Activated naive CD8-positive, alpha-beta T cell treated with anti-CD3 and anti-CD28 coated beads for 36 hours (primary cell): ENCODE measurements at places on chromosomes 2 and 18.

DNA sequence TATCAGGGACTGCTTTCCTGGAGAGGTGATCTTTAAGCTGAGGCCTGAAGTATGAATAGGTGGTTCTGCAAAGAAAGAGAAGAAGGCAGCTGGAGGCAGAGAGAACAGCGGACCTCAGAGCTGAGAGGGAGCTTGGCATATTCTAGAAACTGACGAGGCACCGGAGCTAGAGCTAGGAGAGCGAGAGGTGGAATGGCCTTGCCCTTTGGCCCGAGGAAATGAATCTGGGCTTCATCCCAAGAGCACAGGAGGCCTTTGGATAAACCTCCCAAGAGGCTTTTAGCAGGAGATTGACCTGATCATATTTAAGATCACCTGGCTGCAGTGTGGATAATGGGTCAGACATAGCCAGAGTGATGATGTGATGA lies 7.9 kb downstream of the DYSF start:
- DNase-seq, result no peak

GRCh38 chr18:27094621-27095020 lies 90.5 kb downstream of the CHST9 start:
- DNase-seq, result no peak

DNA sequence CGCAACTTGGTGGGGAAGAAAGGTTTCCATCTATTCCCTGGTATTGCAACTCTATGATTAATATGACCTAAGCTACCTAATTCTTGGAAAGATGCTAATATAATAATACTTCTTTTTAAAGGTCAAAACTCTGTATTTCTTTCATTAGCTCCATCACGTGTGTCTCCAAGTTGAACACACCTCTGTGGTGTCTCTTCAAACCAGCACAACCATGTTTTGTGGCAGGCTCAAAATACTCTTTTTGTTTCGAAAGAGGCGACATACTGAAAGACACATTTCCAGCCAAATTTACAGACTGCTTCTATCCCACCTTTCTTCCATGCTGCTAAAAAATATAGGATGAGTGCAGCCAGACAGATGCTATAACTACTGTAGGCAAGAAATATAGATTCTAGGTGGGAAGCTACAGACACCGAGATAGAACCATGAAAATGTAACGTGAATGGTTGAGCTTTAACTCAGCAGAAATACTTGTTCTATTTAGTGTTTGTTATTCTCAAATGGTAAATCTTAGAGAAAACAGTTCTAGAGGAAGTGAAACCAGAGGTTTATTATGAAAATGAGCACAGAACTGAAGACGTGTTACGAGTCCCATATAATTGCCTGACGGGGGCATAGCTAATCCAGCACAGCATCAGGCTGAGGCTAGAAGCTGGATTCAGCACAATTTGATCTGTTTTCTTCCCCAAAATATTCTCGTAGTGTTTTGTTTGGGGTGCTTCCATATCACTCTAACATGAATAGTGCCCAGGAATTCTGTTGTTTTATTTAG lies 991.5 kb upstream of the FANCL start:
- DNase-seq, result no peak

DNA sequence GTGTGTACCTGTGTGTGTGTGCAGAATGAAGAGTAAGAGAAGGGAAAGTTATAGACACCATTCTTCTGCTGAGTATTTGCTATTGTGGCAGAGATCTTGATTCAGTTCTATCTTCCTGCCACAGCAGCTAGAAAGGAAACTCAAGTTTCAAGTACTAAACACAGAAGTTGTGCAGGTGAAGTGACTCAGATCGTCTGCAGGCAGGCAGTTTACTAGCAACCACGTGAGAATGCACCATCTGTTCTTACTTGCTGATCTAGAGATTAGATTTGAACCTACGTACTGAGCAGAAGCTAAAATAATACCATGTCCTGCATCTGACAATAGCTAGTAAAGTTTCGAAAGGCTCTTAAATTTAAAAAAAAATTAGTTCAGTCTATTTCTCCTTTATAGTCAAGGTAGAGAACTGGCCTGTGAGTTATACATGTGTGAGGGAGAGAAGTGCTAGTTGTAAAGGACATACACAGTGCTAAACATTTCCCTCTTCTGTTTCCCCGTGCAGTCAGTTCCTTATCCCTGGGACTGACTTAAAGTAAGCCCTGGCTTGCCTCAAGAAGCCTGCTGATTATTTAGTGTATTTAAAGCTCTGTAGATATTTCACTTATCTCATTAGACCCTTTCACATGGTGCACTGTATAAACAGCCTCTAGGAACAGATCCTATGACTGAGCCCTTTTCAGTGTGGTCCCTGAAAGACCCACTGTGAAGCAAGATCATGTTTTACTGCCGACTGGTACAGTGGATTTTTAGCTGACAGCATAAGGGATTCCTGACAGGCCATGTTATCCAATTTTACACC lies 45.0 kb downstream of the SLC38A11 start:
- no peak for DNase-seq

DNA sequence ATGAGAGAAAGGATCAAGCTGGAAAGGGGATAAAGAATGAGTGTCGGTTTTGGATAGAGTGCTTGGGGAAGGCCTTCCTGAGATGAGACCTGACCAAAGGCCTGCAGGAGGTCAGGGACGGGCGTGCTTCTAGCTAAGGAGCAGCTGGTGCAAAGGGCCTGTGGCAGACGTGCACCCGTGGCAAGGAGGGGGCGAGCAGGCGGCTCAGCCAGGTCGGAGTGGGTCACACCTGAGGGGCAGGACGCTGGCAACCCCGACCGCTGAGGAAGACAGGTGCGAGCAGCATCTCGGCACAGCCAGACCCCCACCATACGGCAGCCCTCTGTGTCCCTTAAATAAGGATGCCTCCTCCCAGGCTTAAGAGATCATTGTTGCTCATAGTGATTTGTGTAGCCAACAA lies 48.1 kb downstream of the ODC1 start:
- DNase-seq, result no peak

- no peak for DNase-seq
These were observed 63.1 kb downstream of the PARD3B start for GRCh38 chr2:204608237-204608939.

DNA sequence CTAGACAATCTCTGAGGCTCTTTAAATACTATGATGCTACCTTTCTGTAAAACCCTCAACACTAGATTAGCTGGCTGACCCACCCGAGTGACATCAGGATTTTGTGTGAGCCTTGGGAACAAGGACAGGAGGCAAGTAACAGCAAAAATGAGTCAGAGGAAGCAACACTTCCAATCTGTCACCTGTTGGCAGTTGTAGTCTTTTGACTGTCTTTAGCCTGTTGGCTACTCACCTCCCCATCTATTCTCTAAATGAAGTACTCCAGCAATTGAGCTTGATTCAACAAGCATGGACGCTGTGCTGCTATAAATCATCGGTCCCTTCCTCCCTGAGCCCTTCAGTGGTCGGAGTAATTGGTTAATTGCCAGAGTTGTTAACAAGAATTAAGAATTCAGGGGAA lies 898.7 kb downstream of the BCL11A start:
- no peak for DNase-seq

DNA sequence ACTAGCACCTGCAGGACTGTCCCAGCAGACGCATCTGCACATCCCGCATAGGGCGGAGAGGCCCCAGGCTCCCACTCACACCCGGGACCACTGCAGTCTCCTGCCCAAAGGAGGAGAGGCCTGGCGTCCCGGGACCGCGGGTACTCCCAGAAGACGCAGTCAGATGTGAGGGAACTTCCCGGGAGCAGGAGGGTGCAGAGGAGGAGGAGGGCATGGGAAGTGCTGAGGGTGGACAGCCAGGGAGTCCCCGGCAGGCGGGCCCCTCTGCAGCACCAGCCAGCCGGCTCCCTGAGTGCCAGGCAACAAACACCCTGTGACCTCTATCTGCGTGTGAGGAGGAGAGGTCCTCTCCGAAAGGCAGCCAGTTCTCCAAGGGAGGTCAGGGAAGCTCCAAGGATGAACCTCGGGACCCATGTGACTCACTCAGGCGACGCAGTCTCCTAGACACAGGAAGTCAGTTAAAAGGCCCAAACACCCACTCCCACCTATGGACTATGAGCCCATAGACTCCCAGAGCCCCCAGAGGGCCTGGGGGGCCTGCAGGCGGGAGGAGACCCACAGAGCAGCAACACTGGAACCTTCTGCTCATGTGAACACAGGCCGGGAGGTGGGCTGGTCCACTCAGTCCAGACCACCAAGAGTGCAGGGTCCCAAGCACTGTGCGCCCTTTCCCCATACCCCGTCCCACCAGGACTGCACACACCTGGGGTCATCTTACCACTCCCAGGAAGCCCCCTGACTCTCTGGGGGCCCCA lies 4.2 kb downstream of the PXDN start:
- DNase-seq, result no peak

DNA sequence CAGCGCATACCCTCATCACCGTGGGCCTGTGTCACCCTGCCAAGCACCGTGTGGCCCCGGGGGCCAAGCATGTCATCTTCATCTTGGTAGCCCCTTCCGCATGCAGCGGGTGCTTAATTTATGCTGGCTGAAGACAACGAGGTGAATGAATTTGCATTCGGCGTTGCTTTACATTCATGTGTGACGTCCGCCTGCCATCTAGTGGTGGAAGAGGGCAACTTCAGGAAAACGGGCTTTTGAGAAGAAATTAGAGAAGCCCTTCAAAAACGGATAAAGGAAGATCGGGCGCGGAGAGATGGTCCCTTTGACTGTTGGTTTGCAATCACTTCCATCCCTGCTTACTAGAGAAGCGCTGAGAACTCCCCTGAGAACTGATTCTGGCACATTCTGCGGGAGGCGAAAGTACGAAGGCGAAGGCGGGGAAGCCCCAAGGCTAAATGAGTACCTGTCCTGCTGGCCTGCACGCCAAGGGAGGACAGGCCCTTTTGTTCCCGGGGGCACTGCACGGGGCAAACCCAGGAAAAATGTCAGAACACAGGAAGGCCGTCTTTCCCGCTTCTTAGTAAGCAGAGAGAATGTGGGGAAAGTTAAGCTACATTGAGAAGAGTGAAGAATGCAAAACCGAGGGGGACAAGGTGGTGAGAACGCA lies 145.9 kb downstream of the ZNF516 start:
- peak; percentile 54 for DNase-seq

- DNase-seq, result no peak
These were observed 263.9 kb downstream of the FIGN start for GRCh38 chr2:163471947-163472346.

GRCh38 chr2:118580651-118581050 lies 266.8 kb downstream of the EN1 start:
- DNase-seq, result no peak

DNA sequence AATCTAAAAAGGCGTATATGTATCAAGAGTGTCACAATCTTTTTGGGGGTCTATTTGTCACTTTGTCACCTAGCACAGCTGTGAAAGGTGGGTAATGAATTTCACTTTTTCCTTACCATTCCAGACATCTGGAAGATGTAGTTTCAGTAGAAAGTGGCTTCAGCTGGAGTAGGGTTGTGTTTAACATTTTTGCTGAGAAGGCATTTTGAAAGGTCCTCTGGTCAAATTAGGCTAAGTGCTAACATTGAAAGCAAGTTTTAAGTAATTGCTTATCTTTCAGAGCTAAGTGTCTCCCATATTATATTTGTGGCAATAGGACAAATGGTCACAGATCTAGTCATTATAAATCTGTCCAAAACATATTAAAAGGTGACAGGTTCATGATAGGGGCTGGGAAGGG lies 542.1 kb upstream of the SPHKAP start:
- DNase-seq, result no peak

DNA sequence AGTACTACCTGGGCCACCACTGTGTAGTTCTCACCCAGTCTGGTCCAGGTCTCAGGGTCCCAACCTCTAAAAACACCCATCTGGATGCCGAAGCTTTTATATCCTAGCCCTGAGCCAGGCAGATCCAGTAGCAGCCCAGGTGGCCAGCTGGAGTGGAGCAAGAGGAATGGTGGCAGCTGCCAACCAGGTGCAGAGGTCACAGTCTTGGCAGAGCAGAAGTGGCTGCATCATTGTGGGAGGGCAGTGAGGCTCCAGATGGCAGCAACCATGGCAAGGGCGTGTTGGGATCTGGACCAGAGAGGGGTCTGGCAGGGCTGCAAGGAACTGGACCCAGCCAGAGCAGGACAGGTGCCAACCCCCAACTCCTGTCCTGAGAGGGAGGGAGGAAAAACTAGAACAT lies 72.2 kb upstream of the AGAP1 start:
- no peak for DNase-seq

- DNase-seq, result no peak
These were observed 24.0 kb downstream of the CFAP210 start for GRCh38 chr2:169670215-169670651.

DNA sequence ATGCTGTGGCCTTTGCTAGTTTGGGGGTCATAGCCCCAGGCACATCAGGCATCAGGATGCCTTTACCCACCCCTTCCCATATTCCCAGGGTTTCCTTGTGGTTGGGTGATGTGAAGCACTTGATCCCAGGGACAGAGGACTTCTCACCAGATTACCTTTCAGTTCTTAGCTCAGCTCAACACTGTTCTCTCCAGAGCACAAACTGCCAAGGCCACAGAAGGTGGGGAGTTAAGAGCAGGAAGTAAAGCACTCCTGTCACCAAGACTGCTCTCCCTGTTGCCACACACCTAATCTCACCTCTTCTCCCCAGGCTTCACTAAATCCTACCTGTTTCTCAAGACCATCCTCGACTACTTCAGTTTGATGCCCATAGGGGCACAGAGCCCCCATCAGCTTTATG lies 25.9 kb downstream of the FHOD3 start:
- no peak for DNase-seq

DNA sequence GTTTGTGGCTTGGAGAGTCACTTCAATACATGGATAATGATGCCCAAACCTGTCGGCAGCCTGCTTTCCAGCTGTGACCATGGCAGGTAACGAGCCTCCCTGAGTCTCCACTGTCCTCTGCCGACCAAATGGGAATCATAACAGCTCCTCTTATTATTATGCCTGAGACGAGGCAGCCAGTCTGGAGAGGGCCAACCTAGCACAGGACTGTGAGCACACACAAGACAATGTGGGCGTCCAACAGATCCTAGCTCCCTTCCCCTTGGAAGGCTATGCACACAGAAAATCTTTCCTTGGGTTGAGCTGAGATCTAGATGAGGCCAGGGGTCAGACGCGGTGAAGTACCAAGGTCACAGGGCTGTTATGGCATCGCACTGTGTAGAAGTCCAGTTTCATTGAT lies 890 bp upstream of the SLC4A3 start:
- DNase-seq, result no peak

DNA sequence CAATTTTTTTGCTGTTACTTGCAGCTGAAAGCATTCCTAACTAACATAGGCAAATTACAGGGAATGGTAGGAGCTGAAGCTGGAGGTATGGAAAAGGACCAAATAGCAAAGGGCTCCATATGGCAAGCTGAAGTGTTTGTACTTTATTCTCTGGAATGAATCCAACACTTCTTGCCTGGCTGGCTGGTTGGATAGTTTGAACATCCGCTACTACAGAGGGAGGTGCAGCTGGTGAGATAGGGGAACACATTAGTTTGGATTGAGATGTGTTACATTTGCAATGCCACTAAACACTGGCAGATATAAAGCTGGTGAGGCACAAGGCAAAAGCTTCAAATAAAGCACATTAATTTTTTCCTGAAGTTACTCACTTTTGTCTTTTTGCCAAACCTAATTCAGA lies 291.5 kb downstream of the SP3 start:
- DNase-seq, result no peak
